ENCODE measurements at places on chromosomes 5 and 9. TPM values are rescaled to one million over a fixed set of nuclear protein-coding genes. Genes with fewer than 3 reads are reported as not detected.
A peak's percentile ranks its signal among the peaks of the same experiment; 100 is the strongest.

The LECT2 gene
- total RNA-seq, result not detected

The ENTREP1 gene
- total RNA-seq, result 1.0 TPM

The TNFSF15 gene
- total RNA-seq, result 1.3 TPM

The GRIN3A gene
- not detected for total RNA-seq

The NAIP gene
- 0.69 TPM for total RNA-seq

The PCAT7 gene
- 1.0 TPM for total RNA-seq

The RANBP3L gene
- under 0.01 TPM for total RNA-seq

The ANXA2R gene
- total RNA-seq, result 3.0 TPM

The FBP2 gene
- total RNA-seq, result not detected

The ASTN2 gene
- total RNA-seq, result 42.2 TPM

DNA sequence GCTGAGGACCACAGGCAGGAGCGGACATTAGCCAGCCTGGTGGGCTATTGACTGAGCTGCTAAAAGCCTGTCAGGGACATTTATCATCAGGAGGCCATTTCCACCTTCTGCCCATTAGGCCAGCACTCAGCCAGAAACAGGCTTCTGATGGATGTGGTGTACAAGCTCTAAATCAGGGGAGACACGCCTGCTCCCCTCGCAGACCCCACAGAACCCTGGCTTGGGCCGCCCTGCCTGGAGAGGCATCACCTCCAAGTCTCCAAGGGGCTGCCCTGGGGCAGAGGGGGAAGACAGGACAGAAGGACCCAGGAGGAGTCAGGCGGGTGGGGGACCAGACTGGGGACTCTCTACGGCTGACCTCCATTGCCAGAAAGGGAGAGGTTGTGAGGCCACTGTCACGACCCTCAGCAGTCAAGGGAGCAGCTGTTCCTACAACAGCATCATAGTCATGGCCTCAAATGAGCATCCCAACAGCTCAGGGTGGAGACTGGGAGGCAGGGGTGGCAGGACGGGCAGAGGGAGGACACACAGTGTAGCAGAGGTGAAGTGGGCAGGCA, 24.0 kb upstream of the TRIM14 start:
- DNase-seq, result no peak

DNA sequence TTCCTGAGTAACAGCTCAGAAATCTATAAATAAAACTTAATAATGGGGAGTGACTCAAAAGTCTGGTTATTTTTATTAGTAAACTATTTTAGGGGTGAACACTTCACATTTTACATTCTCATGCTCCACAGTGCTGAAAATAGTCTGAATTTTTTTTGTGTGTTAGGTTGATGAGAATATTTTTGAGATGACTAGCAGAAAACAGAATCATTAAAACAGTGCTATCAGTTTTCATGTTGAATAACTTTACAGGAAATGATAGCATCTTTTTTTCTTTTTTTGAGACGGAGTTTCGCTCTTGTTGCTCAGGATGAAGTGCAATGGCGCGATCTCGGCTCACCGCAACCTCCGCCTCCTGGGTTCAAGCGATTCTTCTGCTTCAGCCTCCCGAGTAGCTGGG, 60.3 kb downstream of the TMC1 start:
- DNase-seq, result no peak

DNA sequence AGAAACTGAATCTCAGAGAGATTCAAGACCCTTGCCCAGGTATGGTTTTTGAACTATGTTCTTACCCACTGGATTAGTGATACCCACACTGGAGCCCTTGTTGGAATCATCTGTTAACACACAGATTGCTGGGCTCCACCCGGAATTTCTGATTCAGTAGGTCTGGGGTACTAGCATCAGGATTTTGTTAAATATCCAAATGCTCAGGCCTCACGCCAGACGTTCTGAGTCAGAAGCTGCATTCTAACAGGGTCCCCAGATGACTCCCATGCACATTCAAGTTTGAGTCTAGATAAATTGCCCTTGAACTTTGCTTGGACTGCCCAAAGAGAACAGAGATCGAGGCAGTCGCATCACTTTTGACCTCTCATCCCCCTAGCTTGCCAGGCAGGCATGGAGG, 182.0 kb upstream of the WWC1 start:
- DNase-seq, result no peak

DNA sequence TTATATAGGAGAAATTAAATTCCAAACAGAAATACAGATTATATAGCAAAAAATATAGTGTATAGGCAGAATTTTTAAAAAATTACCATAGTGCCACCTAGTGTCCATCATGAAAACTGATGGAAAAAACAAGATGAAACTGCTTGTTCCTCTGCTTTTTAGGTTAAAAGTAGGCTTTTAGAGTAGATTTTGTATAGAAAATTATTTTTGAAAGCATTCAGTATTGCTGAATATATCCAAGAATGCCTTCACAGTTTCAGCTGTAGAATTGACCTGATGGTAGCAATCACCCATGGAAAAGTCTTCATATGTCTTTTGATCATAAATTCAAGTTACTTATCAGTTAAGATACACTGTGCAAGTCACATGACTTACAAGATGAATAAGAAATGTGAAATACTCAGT, 19.7 kb downstream of the RIOK2 start:
- DNase-seq, result peak; percentile 21

DNA sequence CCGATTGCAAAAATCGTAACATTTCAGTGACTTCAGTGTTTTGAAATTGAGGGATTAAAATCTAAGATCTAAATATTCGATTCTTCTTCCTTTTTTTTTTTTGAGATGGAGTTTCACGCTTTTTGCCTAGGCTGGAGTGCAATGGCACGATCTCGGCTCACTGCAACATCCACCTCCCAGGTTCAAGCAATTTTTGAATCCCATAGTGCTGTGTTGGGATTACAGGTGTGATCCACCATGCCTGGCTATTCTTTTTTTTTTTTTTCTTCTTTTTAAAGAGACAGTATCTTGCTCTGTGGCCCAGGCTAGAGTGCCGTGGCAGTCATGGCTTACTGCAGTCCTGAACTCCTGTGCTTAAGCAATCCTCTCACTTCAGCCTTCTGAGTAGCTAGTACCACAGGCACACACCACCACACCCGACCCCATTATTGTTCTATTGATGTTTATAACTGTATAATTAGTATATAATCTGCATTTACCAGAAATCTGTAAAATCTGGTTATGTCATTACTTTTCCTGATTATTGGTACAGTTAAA, 42.7 kb downstream of the NSD1 start:
- no peak for DNase-seq

DNA sequence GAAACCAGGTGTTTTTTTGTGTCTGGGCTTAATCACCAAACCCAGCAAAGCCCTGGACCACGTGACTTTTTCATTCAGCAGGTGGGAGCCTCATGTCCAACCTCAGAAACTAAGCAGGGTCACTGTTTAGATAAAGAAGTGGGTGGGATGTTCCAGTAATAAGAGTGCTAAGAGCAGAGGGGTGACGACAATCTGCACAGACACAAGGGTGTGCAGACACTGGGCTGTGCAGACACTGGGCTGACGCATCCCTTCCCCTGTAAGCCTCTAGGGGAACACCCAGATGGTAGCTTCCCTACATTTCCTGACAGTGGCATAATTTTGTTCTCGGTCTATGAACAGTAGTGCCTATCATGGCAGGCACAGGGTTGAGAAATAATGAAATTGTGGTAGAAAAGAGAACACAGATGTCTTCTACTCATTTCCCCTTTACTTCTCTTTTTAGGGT, 85.1 kb downstream of the SAXO1 start:
- no peak for DNase-seq

DNA sequence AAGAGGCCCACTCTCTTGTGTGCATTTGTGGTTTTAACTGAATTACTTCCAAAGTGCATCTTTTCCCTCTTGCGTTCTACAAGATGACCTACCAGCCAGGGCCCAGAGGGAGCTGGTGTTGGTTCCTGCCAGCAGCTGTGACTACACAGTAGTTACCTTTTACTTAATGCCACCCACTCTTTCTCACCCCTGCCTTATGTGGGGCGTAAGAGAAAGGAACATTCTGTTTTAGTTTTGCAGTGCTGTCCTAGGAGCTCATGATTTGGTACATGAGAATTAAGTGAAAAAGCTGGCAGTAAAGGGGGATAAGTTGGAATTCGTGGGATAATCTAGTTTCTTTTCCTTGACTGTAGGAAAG, 45.4 kb downstream of the RCL1 start:
- no peak for DNase-seq

DNA sequence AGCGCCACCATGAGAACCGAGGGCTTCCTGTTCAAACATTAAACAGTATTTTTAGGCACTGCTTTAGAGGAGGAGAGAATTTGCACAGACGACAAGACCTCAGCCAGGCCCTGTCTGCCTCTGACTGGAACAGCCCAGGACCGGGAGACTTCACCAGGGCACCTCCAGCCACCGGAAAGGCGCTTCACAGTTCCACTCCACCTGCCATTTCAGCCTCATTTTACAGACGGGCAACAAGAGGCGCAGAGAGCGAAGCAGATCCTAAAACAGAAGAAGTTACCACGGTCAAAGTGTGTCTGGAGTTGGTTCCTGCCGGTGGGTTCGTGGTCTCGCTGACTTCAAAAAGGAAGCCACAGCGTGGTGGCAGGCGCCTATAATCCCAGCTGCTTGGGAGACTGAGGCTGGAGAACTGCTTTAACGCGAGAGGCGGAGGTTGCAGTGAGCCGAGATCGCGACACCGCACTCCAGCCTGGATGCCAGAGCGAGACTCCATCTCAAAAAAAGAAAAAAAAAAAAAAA, 28.4 kb downstream of the COL23A1 start:
- DNase-seq, result no peak

GRCh38 chr5:175749591-175749990, 91.7 kb downstream of the HRH2 start:
- DNase-seq, result no peak

DNA sequence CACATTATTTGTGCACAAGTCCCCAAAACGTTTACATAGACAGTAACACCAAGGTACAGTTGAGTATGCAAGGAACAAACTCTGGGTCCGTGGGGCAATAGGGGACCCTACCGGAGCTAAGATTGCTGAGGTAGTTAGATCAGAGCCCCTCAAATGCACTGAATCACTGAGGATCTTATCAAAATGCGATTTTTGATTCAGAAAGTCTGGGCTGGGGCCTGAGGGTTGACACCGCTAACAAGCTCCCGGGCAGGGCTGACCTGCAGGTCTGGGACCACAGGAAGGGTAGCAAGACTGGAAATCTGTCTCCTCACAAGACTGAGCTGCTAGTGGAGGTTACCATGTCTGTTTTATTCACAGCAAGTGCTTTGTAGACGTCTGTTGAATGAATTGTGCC, 1.8 kb upstream of the IL3 start:
- no peak for DNase-seq

GRCh38 chr5:173953528-173954090, 35.4 kb upstream of the C5orf47 start:
- peak; percentile 89 for DNase-seq

DNA sequence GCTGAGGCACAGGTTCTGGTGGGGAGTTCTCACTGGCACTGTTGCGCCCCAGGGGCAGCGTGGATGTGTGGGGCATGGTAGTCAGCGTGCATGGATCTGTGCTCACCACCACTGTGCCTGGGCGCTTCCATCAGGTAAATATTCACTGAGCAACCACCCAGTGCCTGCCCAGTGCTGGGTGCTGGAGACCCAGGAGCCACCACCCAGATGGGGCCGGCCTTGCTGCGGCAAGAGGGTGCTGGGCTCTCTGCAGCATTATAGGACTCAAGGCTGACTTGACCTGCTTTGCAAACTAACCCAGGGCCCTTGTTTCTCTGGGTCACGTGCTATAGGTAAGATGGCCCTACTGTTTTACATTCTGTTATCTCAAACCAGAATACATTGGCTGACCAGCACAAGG, 60.5 kb downstream of the DAP start:
- DNase-seq, result no peak

DNA sequence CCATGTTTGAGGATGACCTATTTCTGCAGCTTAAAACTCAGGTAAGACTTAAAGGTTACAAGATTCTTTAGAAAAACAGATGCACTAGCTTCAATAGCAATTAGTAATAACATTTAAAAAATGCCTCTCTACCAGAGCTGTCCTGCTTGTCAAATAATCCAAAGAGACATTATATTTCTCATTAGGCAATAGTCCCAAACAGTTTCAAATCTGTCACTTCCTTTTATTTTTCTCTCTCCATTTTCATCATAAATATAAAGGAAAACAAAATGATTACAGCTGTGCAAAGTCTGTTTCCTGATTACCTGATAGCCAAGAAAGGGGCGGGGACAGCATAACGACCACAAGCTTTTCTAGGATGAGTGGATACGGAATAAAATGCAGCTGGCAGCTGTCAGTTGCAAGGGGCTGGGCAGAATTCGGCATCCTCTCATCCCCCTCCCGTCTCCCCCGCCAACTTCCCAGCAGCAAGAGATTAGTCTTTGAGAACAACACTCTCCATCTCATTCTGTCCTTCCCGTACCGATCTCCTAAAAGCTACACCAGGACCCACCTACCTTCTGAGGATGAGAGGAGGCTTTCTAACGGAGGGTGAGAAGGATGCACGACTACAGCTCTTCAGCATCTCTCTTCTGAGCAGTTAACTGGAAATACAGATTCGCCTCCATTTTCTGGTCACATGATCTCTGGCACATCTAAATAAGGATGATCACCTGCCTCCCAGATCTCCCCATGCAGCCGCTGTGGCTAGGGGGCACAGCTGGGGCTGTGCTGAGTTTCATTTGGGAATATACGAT, 72.5 kb upstream of the PCA3 start:
- no peak for DNase-seq

DNA sequence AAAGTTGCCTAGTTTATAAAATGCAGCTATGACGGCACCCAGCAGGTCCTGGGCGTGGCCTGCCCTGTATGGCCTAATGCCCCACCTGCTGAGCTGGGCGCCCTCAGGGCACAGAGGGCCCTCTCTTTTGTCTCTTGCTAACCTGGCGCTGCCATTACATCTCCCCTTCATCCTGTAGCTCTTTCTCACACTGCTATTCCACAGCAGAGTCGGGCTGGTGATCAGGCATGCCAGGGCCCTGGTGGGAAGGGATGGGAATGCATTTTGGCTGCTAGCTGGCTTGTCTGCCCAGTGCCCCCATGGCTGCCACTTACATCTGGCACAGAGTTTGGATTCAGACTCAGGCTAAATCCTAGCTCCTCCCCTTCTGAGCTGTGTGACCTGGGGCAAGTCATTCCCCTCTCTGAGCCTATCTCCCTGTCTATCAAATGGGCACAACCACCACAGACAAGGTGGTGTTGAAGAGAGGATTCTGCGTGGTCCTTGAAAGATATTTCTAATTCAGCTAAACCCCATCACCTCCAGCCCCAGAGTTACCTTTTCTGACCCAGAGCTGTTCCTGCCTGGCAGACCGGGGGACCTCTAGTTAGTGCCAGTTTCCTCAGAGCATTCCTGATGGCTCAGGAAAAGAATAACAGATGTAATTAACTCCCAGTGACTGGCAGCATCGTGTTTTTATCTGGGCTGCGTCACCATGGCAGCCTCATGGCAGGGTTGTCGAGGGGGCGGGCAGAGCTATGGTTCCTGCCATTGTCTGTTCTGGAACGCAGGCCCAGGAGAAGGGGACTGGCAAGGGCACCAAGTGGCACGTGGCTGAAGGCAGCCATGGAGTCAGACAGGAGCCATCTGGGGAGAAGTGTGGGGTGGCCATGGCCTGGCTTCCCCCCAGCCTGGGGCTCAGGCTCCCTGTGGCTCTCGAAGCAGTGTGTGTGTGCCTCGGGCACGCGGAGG, 6.3 kb downstream of the PRR7 start:
- no peak for DNase-seq

GRCh38 chr5:34684980-34685352, 28.8 kb downstream of the RAI14 start:
- DNase-seq, result no peak
